Ovary (tissue), 10 donors: ENCODE measurements at places on chromosomes 6 and 20. TPM values are rescaled to one million over a fixed set of nuclear protein-coding genes. Genes with fewer than 3 reads are reported as not detected.
A peak's percentile ranks its signal among the peaks of the same experiment; 100 is the strongest.

The OR12D3 gene
- not detected for total RNA-seq

The OPRM1 gene
- total RNA-seq = not detected

The TMC2 gene
- not detected for total RNA-seq

The HTR1E gene
- 0.63 TPM for total RNA-seq

The SLC4A11 gene
- 10.2 TPM for total RNA-seq

The SMLR1 gene
- 0.08 TPM for total RNA-seq

The ABHD12 gene
- 42.5 TPM for total RNA-seq

- no peak for DNase-seq
Measured at GRCh38 chr6:23177806-23178205, 608.4 kb downstream of the HDGFL1 start.

- DNase-seq = no peak
Measured at GRCh38 chr20:41182296-41183212, 45.2 kb downstream of the PLCG1 start.

GRCh38 chr6:7859591-7859990 is 51.0 kb downstream of the TXNDC5 start:
- DNase-seq = no peak

- DNase-seq = no peak
Measured at GRCh38 chr6:124438546-124439065, 523.6 kb upstream of the RNF217 start.

GRCh38 chr6:111871725-111872400 is 1.4 kb downstream of the FYN start:
- DNase-seq = peak; percentile 39

DNA sequence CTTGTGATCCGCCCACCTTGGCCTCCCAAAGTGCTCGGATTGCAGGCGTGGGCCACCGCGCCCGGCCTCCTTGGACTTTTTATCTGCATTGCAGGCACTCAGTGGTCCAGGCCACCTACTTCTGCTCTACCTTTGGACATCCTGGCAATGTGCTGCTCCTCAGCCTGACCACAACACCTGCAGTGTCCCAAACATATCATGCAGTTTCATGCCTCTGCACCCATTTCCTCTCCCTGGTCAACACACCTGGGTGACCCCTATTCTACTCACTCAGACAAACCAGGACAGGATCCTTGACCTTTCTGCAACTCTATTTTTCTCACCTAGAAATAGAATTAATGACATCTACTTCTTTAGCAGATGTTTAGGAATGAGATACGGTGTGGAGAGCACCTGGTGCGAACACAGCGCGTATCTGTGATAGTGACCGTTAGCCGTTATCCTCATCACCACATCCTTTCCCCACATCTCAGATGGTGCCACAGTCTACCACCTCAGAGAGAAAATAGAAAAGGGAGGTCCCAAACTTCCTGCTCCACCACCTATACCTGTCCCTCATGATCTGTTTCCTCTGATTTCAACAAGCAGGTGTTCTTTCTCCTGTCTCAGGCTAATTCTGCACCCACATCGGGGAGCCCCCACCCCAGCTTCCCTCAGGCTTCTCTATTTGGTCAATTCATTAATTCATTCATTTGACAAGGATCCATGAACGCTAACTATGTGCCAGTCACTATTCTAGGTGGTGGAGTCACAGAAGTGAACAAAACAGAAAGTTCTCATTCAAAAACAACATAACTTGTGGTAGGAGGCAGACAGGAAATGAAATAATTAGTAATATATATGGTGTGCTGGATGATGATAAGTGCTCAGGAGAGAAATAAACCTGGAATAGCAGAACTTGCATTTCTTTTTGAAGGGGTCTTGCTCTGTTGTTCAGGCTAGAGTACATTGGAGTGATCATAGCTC is 4.3 kb upstream of the BTN3A2 start:
- DNase-seq = no peak

- DNase-seq = no peak
Measured at GRCh38 chr6:15672291-15672690, 9.5 kb upstream of the DTNBP1 start.

DNA sequence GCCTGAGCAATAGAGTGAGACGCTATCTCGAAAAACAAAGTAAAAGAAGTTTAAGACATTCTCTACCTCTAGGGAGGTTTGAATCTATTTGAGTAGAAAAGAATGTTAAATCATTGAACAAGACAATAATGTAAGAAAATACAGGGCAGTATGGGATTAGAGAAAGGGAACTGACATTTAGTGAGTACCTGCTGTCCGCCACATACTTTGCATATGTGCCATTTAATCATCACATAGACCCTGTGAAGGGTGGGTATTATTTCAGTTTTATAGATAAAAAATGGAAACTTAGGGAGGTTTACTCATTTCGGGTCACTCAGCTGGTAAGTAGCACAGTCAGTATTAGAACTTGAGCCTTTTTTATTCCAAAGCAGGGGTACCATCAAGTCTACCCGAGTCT is 31.4 kb downstream of the STK4 start:
- DNase-seq = no peak

DNA sequence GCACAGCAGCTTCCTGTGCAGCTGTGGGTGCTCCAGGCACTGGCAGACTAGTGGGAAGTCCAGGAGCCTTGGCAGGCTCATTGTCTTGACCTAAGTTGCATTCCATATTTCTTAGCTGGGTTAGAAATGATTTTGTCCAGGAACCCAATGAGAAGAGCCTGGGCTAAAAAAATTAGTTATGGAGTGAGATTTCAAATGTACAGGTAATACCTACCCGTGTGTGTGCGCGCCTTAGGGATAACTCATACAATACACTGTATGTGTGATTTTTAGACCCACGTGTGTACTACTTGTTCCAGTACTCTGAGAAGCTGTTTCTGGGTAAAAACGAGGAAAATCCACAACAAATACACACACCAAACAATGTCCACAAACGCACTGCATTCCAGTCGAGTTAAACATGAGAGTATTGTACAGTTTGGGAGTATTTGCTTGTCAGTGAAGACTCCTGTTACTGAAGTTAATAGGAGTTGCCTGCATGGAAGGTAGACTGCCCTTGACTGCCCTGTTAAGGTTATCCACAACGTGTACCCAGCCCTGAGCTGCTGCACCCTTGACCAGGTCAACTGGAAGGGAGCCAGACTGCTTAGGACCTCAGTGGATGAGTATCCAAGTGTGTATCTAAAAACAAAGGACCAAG is 1.4 kb downstream of the PAQR8 start:
- peak; percentile 23 for DNase-seq

DNA sequence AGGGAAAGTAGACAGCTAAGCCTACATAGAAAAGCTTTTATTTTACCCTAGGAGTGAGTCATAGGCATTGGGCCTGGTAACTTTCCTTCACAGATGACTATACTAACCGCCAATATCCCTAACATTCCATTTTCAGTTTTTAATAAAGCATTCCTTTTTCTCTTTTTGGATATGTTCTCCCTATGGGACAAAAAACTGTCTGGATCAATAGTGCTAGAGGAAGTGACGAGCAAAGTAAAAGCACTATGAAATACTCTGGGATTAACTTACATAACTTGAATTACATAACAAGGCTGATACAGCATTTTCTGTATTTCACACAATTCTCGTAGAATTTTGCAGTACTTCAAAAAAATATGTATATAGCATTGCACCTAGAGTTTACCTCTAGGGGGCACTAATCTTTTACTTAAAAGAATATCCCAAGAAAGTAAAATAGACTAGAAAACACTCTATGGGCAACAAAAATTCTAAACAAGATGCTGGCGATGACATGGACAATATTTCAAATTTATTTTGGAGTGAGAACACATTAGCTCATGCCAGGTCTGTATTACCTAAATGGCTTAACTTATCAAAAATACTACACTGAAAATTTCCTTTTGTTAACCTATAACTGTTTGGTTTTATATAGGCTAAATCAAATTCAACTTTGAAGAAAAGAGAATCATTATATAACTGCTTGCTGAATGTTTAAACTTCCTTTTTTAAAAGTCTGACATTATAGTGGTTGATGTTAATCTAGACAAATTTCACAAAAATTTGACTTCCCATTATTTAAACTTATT is 66.3 kb upstream of the DST start:
- no peak for DNase-seq

DNA sequence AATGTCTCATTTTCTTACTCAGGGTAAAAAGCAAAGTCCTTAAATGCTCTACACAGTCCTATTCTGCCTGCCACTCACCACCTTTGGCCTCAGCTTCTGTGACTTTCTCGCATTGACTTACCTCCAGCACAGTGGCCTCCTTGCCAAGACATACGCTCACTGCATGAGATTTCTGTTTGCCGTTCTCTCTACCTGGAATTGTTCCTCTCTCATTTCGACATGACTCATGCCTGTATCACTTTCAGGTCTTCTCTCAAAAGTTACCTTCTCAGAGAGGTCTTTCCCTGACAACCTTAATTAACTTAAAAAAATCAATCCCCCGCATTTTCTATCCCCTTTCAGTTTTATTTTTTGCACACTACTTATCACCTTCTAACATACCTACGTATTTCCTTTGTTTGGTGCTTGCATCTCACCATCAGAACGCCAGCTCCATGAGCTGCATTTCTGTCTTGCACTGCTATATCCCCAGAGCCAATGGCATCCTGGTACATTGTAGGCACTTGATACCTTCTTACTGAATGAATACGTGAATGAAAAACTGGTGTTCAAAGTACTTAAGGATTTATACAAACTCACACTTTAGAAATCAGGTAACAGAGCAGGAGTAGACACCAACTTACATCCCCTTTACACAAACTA is 24.5 kb downstream of the TENT5A start:
- DNase-seq = no peak

DNA sequence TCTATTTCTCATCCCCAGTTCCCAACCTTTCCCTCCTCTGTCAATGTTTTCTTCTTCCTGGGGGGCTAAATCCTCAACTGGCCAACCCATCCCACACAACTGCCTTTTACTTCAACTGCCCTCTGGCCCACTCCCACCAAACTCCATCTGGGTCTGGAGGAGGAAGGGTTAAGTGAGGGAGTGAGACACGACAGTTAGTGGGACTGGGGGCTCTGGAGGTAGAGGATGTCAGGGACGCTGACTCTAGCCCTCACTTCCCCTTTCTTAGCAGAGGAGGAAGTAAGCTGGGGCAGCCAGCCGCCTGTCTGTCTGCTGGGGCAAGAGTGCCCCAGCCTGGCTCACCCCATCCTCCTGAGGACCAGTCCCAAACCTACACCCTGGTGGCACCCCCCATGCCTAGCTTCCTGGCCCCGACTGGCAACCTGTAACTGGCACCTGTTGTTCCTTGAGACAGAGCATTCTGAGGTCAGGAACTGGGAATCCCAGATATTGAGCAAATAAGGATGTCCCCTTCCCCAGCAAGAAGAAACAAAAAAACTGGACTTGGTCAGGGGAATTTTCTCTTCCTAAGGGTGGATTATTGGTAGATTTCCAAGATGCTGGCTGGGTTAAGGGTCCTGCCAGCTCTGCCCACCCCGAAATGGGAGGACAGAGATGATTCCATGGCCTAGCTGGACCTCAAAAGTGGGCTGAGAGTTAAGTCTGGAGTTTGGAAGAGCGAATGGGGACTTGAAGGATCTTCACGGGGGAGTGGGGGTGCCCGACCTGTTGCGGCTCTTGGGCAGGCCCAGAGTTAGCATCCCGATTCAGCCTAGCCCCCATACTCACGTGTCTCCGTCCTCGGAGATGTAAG is 971 bp downstream of the NFKBIE start:
- no peak for DNase-seq

DNA sequence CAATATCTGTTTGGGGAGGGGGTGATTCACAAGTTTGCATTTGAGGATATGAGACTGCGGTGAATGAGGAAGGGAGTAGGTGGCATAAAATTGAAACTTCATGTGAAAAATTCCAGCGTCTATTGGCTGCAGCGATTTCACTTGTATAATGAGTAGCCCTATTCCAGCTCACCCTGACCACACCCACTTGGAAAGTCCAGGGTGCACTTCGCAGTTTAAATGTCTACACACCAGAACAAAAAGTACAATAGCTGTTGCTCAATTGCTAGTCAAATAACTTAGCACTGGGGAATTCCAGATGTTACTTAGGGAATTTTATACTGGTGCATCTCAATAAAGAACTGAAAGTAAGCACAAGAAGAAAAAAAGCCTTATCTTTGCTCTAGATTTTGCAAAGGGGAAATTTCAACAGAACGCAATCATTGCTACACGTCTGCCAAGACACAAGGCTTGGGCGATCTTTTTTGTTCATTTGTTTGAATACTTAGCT is 6.3 kb downstream of the TNFAIP3 start:
- peak; percentile 67 for DNase-seq
